Bladder microvascular endothelial cell (primary cell): ENCODE measurements at places on chromosomes 5 and 9. TPM values are rescaled to one million over a fixed set of nuclear protein-coding genes. Genes with fewer than 3 reads are reported as not detected.

The TAF1L gene
- total RNA-seq = under 0.01 TPM in 1 of 2 replicates, not detected in the other

The HRH2 gene
- not detected in 2 replicates for total RNA-seq

The NRG2 gene
- total RNA-seq = 0.16 and 0.57 TPM in 2 replicates

The C5 gene
- 2.1 and 2.3 TPM in 2 replicates for total RNA-seq

The RIMOC1 gene
- 7.8 and 14.8 TPM in 2 replicates for total RNA-seq

The S100Z gene
- total RNA-seq = not detected in 2 replicates

The ANKRD18B gene
- total RNA-seq = 0.49 and 0.63 TPM in 2 replicates

The PRRC2B gene
- total RNA-seq = 37.4 and 108 TPM in 2 replicates

The BTNL8 gene
- total RNA-seq = not detected in 2 replicates

The CDH12 gene
- total RNA-seq = not detected in 2 replicates

The F2RL1 gene
- total RNA-seq = 7.6 and 111 TPM in 2 replicates

The TNFSF15 gene
- 0.32 and 11.5 TPM in 2 replicates for total RNA-seq

The ADGRD2 gene
- under 0.01 TPM in 1 of 2 replicates, not detected in the other for total RNA-seq

The ADAMTS6 gene
- 28.0 and 174 TPM in 2 replicates for total RNA-seq

The SEMA5A gene
- total RNA-seq = 0.16 and 0.31 TPM in 2 replicates

The FBN2 gene
- 5.7 and 155 TPM in 2 replicates for total RNA-seq

The ATP6V1G1 gene
- 112 and 116 TPM in 2 replicates for total RNA-seq

The PCDHGA4 gene
- total RNA-seq = 1.3 and 6.1 TPM in 2 replicates

The FAM240B gene
- not detected in 2 replicates for total RNA-seq

The SLC6A7 gene
- not detected in 2 replicates for total RNA-seq

The GEMIN5 gene
- total RNA-seq = 9.7 and 24.2 TPM in 2 replicates

The DMXL1 gene
- total RNA-seq = 17.6 and 39.3 TPM in 2 replicates

The HIGD2A gene
- total RNA-seq = 20.6 and 27.6 TPM in 2 replicates

The MAT2B gene
- total RNA-seq = 86.5 and 96.0 TPM in 2 replicates

The GGTA1 gene
- total RNA-seq = 0.16 and 2.5 TPM in 2 replicates

The GLDC gene
- total RNA-seq = 0.81 and 4.3 TPM in 2 replicates

The FOXD4L6 gene
- total RNA-seq = 0.06 TPM in 1 of 2 replicates, not detected in the other

The PCDHGA6 gene
- 1.5 and 4.1 TPM in 2 replicates for total RNA-seq
